ENCODE measurements at places on chromosomes 6 and 20.

DNA sequence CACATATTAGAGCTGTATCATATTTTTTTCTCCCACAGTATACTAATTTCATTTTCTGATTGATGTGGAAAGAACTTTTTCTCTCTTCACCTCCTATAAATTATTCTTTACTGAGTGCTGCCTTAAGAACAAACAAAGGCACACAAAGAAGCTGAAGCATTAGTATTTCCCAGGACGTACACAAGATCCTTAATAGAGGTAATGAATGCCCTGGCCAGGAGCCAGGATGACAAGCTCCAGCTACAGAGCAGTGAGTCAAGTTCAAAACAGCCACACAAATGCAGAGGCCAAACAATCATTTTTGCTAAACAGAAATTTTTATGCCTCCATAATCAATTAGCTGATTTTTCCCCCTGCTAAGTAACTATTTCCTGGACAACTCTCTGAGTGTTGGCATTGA is 639.6 kb downstream of the EPHA7 start:
- peak; percentile 29 for DNase-seq

- DNase-seq = no peak
These were observed 2.9 kb upstream of the SOD2 start for GRCh38 chr6:159695984-159696383.

- no peak for DNase-seq
These were observed 1.4 kb downstream of the PFDN4 start for GRCh38 chr20:54209216-54209813.

GRCh38 chr20:5807431-5807830 is 57.2 kb downstream of the SHLD1 start:
- no peak for DNase-seq

- DNase-seq = no peak
These were observed 13.1 kb downstream of the PSMB9 start for GRCh38 chr6:32867022-32867477.

GRCh38 chr6:33652002-33652401 is 30.9 kb downstream of the ITPR3 start:
- no peak for DNase-seq

DNA sequence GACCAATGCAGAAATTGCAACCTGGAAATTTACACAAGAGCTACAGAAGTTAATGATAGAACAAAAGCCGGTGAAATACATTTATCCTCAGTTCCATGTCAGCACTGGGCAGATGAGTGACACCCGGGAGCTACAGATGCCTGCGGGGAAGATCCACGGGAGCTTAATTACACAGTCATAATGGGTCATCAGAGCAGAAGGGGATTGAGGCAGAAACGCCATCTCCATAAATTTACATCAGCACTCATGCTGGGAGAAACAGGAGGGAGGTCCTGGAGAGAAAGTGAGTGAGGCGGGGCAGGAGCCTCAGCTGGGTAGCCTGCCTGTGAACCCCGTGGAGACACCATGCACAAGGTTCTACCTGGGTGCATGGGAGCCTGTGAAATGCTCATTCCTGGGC is 37.6 kb upstream of the CST7 start:
- DNase-seq = no peak

GRCh38 chr6:157017861-157018260 is 240.7 kb downstream of the ARID1B start:
- no peak for DNase-seq

- no peak for DNase-seq
These were observed 808.1 kb downstream of the MAFB start for GRCh38 chr20:39880890-39881289.

DNA sequence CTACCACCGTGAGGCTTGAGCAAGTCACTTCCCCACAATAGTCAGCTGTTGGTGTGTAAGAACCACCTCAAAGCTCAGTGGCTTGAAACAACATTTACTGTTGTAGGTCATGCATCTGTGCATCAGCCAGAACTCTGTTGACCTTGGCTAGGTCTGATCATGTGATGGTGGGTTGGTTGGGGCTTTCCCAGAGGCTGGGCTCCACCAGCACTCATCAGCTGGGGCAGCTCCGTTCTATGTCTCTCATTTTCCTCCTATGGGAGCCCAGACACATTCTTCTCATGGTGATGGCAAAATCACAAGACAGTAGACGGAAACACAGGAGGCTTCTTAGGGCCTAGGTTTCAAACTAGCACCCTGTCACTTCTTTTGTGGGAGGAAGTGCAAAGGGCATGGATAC is 42.8 kb upstream of the PSMF1 start:
- DNase-seq = no peak

DNA sequence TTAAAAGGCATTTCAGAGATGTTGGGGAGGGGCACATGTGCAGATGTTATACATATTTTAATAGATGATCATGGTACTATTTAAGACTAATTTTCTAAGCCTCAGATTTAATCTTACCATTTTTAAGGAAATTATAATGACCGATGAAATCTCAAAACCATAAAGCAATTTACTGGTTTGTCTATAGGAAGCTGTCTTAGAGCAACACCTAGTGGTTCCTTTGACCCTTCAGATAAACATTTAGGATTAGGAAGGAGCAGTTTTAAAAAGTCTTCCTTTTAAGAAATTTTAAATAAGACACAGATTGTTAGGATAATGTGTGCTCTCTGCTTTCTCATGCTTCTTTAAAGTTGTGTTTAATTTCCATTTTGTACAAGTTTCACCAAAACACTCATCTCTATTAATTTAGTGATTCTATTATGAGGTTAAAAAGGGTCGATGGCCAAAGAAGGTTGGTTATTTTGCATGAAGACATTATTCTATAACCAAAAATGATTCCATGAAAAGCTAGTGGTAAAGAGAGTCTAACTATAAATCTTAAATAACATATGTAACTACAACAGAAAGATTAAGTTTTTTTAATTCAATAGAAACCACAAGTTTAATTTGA is 376.4 kb downstream of the HACE1 start:
- peak; percentile 24 for DNase-seq

DNA sequence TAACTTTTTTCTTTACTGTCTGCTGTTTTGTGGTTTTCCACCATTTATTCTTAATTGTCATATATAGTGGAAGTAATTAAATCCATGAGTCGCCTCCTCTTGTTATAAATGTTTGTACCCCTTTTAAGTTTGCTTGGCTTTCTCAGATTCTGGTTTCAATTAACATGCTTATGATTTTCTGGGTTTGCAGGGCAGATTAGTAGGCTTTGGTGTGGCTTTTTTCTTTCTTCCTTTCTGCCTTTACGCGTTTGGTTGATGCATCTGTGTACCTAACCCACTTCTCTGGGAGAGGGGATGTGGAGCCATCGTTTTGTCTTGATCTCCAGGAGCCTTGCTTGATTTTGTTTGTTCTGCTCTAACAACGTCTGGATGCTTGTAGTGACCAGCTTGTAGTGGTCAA is 100.4 kb downstream of the JARID2 start:
- DNase-seq = no peak

DNA sequence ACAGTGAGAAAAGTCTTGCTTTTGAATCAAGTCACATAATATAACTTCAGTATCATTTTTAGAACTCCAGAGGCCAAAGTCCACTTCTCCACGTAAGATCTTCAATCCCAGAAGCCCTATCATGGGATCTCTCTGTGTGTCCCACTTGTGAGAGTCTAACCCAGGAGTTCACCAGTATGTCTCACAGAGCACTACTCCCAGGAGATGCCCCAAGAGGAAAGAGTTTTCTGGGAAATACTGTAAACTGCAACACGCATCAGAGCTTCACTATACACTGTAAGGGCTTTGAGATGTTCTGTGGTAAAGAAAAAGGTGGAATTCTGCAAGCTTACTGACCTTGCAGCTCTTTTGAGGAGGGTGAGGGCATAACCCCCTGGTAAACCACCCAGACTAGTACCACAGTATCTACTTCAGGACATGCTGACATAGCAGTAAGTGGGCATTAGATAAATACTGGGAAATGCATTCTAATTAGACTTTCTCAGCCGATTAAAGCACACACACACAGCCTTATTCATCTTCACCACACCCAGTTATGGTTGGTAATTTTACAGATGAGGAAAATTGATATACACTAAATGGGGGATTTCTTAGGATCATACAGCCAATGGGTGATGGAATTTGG is 12.3 kb downstream of the DCBLD1 start:
- DNase-seq = no peak
